Activated CD8-positive, alpha-beta memory T cell treated with anti-CD3 and anti-CD28 coated beads for 1 hour (primary cell): ENCODE measurements at places on chromosomes 2 and 18.
A peak's percentile ranks its signal among the peaks of the same experiment; 100 is the strongest.

DNA sequence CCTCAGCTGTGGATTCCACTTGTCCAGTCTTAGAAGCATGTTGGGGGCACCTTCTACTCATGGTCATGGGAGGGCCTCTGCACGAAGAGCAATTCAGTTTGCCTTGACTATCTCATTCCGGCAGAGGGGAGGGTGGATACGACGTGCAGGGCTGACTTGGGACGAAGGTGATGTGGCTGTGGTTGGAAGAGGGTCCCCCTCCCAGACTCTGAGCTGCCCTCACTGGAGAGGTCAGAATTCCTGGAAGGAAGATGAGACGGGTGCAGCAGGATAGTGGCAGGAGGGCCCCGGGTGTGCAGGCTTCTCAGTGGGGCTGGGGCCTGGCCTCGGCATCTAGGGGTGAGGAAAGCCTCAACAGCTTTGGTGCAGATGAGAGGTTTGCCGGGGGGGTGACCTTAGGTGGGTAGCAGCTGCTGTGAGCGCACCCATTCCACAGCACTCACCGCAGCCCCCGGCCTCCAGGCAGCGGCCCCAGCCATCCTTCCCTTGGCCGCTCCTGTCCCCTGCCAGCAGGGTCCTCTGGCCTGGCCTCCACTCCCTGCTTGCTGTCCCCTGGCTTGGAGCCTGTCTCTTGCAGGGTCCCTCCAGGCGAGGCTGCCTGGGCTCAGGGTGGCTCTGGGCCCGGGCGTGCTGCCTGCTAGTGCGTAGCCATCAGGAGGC, 3.2 kb downstream of the RNPEPL1 start:
- no peak for DNase-seq

DNA sequence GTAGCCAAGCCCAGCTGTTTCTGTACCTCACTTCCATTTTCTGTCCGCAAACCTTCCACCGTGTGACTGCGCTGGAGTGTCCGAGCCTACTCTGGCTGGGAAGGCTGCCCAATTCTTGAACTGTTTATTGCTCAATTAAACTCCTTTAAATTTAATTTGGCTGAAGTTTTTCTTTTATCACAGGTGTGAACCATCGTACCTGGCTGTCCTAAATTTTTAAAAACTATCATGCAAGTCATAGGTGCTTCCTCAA, 6.2 kb upstream of the RNU2-63P start:
- DNase-seq, result no peak

DNA sequence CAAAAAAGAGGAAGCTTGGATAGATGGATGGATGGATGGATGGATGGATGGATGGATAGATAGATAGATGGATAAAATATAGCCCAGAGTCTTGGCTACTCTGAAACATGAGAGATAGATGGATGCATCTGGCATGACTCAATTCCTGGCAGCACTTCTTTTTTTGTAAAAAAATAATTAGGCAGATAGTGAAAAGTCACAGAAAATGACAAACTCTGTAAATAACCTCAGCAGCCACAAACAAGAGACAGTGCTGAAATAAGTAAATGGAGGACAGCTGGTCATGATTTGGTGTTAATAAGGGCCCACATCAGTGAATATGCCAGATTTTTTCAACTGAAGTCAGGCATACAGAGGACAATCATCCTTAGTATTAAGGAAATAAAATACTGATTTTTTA, 585.0 kb upstream of the GCFC2 start:
- DNase-seq, result no peak

- no peak for DNase-seq
Observed at GRCh38 chr18:75544496-75544895, 117.0 kb upstream of the SMIM21 start.

- no peak for DNase-seq
Observed at GRCh38 chr2:20666304-20667150, at the start of gene GDF7. GDF7 (plus strand) TSS chr2:20667144; CDS start chr2:20667240, 96 bp downstream.

DNA sequence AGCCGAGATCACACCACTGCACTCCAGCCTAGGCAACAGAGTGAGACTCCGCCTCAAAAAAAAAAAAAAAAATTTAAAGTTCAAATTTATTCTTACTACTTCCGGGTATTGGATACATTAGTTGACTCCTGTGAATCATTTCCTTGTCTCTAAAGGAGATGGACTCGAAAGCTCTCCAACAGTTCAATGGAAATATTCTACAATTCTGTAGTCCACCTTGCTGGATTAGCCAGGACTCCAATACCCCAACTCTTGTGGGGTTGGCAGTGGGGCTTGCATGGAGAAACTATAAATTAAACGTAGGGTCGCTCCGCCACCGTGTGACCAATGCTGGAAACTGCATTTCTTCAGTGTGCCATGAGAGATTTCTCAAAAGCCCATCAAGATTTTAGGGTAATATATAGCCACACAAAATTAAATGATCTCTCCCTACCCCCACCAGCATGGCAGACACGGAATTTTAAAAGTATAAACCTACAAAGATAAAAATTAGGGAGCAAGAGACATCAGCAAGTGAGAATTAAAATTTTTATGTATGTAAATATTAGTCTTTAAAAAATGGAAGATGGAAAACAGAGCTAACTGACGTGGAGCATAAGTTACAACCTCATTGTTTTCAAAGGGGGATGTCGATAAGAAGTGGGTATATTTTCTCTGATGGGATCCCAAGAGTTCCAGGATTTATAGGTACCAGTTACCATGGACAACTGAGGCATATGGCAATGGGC, 27.8 kb upstream of the GAREM2 start:
- DNase-seq, result peak; percentile 8

GRCh38 chr2:180846756-180847472, 133.5 kb upstream of the UBE2E3 start:
- DNase-seq, result no peak

GRCh38 chr2:12728221-12728777, 11.6 kb downstream of the TRIB2 start:
- no peak for DNase-seq

GRCh38 chr2:108444941-108445840, 3.8 kb upstream of the GCC2 start:
- no peak for DNase-seq
